ENCODE measurements at places on chromosomes 3 and 15.

- DNase-seq, result no peak
Measured at GRCh38 chr15:65862682-65863081, 6.6 kb upstream of the RAB11A start.

DNA sequence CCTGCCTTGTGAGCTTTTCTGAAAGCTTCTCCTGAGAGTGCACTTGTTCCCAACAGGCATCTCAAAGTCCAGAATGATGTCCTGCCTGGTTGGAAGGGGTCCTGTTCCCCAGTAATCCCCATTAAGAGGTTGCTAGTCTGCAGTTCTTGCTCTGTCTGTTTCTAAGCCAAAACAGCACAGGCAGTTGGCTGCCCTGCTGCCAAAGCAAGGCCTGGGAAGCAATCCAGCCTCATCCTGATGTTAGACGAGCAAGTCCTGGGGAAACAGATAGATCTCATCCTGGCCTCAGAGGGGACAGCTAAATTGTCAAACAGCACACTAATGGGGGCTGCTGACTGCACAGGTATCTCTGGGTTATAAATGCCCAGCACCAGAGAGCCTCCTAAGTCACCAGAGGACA lies 198.0 kb downstream of the EPHB1 start:
- no peak for DNase-seq

- no peak for DNase-seq
Measured at GRCh38 chr15:92033723-92034122, 180.2 kb downstream of the SLCO3A1 start.

DNA sequence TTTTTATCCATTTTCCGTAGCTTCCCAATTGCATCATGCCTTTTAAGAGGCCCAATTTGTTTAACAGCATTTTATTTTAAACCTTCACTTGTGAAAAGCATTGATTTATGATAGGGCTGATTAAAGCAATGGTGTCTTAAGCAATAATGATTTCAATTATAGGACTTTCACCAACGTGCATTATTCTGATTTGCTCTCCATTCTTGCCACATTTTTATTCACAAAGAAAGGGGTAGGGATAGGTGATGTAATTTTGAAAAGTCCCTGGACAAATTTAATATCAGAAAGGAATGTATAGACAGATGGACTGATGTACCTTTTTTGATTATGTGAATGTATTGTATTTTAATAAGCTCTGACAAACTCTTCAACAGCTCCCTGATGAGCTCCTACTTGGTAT lies 37.9 kb upstream of the NR2F2 start:
- DNase-seq, result no peak

DNA sequence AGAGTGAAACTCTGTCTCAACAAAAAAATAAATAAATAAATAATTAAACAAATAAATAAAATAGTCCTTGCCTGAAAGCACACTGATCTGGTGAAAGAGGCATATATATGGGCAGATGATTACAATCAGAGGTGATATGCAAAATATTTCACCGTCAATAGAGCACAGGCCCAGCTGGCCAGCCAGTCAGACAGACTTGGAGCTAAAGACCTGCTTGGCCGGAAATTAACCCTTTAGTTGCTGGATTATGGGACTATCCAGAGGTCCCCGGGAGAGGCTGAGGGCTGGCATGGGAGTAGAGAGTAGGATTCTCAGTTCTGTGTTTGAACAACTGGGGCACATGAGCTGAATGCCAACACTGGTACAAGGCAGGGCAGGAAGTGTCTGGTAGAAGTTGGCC lies 59.1 kb upstream of the CTNNB1 start:
- no peak for DNase-seq

DNA sequence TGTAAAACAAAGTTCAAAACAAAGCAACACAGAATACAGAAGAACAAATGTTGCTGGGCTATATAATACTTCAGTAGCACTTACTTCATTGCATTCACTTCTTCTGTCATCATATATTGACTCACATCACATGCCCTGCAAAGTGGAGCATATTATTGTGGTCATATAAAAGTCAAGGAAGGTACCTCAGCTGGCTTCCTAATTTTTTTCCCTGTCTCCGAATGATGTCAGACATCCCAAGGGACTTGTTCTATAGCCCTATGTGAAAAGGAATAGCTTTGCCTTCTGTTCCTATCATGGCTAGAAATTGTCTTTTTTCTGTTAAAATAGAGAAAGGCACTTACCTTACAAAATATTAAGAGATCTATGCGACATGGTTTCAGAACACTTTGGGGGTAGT lies 109.4 kb downstream of the LRTM1 start:
- peak; percentile 31 for DNase-seq

- DNase-seq, result no peak
Measured at GRCh38 chr3:40173227-40173721, 136.2 kb upstream of the EIF1B start.

GRCh38 chr15:76215634-76216033 lies 95.6 kb downstream of the ETFA start:
- peak; percentile 86 for DNase-seq

DNA sequence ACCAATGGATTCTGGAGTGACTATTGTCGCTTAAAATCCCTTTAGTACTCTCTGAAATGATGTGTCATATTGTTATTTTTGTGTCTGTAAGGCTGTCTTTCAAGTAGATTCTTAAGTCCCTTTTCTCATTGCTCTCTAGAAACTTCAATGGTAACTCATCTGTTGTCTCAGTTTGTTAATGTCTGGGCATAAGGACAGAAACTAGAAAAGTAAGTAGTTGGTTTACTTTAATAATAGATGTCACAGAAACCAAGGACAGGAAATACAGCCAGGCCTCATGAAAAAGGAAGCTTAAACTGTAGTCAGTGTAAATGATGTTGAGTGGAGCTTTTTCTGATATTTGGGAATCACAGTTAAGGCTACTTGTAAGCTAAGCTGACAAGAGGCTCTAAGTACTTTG lies 730.2 kb upstream of the DPPA4 start:
- DNase-seq, result no peak

DNA sequence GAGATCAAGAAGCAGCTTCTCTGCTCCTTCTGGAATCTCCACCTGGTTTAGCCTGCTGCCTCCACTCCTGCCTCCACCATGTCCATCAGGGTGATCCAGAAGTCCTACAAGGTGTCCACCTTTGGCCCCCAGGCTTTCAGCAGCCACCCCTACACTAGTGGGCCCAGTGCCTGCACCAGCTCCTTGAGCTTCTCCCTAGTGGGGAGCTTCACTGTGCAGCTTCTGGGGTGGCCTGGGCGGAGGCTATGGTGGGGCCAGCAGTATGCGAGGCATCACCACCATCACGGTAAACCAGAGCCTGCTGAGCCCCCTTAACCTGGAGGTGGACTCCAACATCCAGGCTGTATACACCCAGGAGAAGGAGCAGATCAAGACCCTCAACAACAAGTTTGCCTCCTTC lies 2.4 kb upstream of the KPNA4 start:
- no peak for DNase-seq

- no peak for DNase-seq
Measured at GRCh38 chr15:38088971-38089370, 154.5 kb downstream of the TMCO5A start.

DNA sequence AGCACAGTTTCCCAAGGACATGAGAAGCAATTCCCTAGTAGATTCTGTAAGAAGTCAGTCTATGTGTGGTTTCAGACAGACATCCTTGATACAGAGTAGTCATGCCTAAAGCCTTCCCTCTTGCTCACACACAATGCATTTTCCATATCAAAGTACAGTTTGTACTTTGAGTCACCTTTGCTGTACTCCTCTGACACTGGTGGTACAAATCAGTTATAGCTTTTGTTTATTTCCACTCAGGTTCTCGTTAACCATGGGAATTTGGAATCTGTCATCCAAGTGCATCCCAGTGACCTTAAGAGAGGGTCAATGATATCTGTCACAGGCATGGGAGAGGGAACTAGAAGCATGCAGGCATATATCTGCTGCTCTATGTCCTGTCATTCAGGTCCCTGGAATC lies 3.6 kb upstream of the GNB4 start:
- no peak for DNase-seq

DNA sequence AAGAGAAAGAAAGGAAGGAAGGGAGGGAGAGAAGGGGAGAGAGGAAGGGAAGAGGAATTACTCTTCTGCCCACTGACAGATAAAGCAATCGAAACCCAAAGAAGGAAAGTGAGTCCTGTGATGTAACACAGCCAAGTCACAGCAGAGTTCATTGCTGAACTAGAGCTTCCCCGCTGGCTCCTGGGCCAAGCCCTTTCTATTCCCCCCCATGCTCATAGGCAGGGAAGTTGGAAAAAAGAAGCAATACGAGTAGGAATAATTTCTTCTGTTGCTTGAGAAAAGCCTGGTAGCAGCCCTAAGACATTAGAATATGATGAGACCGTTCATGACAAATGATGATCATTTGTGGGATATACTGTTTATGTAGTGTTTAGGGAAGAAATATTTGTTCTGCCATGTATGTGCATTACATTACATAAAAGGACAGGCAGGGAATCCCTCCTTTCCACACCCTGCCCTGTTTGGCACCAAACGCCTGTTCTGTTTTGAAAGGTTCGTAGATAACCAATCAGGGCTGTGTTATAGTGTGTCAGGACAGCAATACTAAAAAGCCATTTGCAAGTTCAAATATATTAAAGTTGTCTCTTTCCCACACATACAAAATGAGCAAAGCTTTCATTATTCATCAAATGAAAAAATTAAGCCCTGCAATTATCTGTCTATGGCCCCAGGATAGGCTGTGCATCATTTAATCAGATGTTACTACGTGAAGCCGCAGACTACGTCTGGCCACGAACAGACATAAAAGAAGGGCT lies 111.0 kb upstream of the TRPM1 start:
- no peak for DNase-seq
